ENCODE measurements at places on chromosomes 6 and 20.

GRCh38 chr6:6176586-6177228 lies 143.8 kb downstream of the F13A1 start:
- no peak for DNase-seq

- DNase-seq, result no peak
These were observed 125.3 kb downstream of the ANKS1A start for GRCh38 chr6:35014341-35014740.

DNA sequence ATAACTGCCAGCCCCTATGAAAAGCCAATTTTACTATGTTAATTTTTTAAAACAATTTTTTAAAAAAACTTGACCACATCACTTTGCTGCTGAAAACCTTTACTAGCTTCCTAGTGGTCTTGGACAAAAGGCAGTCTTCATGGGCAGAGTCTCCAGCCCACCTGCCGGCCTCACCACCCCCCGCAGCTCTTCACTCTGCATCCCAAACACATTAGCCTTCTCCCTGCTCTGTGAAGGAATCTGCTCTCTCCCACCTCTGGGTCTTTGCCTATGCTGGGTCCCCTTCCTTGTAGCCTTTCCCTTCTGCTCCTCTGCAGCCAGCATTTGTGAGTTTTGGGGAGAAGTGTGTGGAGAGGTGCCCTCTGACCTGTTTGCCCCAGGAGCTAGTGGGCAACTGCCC lies 170.7 kb upstream of the MLN start:
- DNase-seq, result no peak

- no peak for DNase-seq
These were observed 488.1 kb upstream of the AGPAT4 start for GRCh38 chr6:161761966-161762365.

DNA sequence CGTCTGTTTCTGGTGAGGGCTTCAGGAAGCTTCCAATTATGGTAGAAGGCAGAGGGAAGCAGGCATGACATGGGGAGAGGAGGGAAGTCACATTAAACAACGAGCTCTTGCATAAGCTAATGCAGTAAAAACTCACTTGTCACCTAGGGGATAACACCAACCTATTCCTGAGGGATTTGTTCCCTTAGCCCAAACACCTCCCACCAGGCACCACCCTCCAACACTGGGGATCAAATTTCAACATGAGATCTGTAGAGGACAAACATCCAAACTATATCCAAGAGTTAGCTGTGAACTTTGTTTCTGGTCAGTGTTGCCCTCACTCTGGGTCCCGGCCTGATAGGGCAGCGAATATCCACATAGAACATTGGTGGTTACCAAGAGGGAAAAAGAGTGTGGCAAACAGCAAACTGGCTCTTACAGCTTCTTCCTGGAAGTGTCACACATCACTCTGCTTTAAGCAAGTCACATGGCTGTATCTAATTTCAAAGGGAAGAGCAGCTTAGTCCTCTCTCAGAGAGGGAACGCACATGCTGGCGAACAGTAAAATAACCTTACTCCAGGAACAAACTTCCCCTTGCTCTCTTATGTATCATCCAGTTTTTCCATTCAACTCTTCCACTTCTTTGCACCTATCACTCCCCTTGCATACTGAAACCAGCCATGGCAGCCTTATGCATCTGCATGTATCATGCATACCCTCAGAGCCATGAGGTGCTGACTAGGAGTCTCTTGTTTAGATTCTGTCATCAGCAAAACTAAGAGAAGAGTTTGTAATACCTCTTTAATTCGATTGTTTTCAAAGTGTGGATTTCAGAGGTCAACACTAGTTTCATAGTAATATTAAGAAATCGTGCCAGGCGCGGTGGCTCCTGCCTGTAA lies 4.8 kb upstream of the MOCS1 start:
- DNase-seq, result no peak

Data from stimulated activated CD8-positive, alpha-beta memory T cell treated with anti-CD3 and anti-CD28 coated beads, Interleukin-4, amount 100 ng/mL, for 4 hours (primary cell).